ENCODE measurements at places on chromosomes 5 and 9. TPM values are rescaled to one million over a fixed set of nuclear protein-coding genes. Genes with fewer than 3 reads are reported as not detected.

GRCh38 chr5:76836585-76836984, 13.2 kb upstream of the S100Z start:
- no peak for DNase-seq

BARX1 gene
- not detected for total RNA-seq

- no peak for DNase-seq
Measured at GRCh38 chr9:94145640-94146039, 61.4 kb downstream of the PTPDC1 start.

- DNase-seq: no peak
Measured at GRCh38 chr9:95508242-95508967, 8.4 kb downstream of the PTCH1 start.

ATG10 gene
- total RNA-seq: 10.4 TPM

DNA sequence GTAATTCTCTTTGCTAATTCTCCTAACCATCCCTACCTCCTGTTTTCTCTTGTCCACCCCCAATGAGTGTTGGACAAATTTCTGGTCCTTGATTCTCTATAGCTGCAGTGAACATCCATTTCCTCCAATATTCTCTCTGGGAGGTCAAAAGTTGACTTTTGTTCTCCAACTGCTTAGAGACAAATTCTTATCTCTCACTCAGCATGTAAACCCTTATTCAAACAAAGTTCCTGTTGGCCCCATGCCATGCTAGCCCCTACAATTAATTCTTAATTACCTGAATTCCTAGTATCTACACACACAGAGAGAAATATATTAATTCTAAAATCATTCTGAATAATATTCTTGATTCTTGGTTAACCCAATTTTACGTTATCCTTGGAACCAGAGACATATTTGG, 472.9 kb upstream of the ACTBL2 start:
- no peak for DNase-seq

Measured in neural crest cell (in vitro differentiated cells).